Progenitor cell of endocrine pancreas (in vitro differentiated cells): ENCODE measurements at places on chromosomes 3 and 15.

- DNase-seq: no peak
Measured at GRCh38 chr3:178672275-178672674, 136.0 kb downstream of the KCNMB2 start.

- no peak for DNase-seq
Measured at GRCh38 chr3:169759256-169759655, 5.6 kb downstream of the TERC start.

GRCh38 chr3:159252274-159252673, 450.4 kb downstream of the MFSD1 start:
- no peak for DNase-seq

DNA sequence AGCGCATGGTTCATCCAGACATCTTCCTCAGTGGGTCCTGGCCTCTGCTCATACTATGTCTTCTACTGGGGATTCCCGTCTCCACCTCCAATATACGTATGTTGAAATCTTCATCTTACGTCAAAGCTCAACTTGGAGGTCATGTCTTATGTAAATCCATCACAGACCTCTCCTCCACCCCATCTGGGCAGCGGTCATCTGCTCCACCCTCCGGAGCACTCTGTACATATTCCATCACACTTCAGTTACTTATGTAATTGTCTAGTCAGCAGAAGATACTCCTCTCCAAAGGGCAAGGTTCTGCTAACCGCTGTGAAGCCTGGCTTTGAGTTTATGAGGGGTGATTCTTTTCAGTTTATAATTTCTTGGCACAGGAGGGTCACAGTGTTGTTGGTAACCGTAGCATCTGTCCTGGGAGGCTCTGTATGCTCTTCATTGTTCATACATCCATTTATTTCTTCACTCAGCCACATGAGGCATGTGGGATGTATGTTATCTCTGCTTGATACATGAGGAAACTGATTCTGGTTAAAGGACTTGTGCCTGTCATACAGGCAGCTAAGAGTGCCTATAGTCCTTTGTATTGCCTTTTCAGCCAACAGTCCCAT, 22.1 kb downstream of the MAP2K1 start:
- no peak for DNase-seq

GRCh38 chr3:112984485-112984884, 6.3 kb upstream of the GTPBP8 start:
- no peak for DNase-seq

DNA sequence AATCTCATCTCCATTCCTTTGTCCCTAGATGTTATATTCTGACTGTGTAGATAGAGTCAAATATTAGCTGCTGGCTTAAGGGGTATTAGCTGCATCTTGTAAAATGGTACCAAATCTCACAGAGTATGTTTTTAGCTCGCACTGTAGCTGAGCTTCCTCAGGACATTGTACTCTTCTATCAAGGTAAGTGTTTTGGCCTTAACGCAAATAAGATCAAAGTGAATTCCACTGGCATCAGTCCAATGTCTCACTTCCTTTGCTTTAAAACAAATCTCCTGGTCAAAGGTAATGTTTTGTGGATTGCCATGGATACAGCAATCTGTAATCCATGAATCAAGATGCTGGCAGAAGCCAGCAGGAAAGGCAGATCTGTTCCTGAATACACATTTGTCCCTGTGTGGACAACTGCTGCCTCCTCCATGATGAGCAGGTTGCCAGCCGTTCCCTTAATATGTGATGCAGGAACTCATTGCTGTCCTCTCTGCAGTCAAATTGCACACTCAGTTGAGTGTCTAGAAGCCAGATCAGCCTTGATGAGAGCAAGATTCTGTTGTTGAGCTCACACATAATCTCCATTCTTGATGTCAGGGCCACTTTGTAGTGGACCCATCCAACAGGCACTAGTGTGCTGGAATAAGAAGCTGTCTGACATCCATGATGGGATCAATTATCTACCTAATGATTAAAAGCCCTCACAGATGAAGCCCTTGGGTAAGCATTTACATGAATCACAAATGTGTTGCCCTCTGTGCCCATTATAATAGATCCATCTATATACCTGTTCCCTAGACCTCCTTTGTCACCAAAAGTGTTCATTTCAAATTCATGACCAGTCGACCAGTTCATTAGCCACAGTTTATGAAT, 96.6 kb upstream of the AGTR1 start:
- DNase-seq: no peak

- DNase-seq: no peak
Measured at GRCh38 chr15:97875513-97876280, 84.8 kb upstream of the ARRDC4 start.

- DNase-seq: no peak
Measured at GRCh38 chr15:26294059-26294689, 431.0 kb upstream of the ATP10A start.

- DNase-seq: no peak
Measured at GRCh38 chr3:55013145-55013925, 85.5 kb upstream of the LRTM1 start.

DNA sequence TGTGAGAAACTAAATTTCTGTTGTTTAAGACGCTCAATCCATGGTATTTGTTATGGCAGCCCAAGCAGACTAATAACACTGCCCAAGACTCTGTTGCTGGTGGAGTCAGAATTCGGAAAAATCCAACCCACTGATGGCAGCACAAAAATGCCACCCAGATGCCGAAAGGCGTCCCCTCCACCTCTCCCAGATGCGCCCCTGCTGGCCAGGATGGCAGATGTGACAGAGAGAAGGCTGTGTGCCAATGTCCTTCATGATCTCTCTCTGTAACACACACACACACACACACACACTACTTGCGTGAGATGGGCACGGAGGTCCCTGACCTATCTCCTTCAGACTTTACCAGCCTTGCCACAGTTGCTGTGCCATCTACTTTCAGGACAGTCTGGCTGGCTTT, 10.9 kb upstream of the LYSMD4 start:
- no peak for DNase-seq

DNA sequence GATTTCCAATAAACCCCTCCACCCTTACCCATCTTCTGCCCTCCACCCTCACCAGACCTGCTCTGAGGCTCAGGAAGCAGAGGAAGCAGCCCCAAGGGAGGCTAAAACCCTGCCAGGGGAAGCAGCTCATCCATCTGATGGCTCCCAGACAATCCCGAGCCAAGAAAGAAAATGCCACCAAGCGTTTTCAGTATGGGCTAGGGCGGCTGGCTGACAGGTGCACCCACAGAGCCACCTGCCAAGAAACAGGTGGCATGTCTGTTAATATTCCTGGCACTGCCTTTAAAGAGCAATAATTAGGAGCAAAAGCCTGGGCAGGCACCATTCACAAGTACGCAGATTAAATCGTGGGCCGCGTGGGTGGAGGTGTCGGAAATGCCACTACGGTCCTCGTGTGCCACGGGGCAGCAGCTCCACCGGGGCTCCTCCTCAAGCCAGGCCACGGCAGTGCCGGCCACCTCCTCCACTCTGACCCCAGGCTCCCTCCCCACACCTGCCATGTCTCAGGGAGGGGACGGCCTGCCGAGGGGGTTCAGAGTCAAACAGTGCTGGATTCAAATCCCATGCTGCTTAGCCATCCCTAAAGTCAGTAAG, 23.9 kb upstream of the GRIP2 start:
- DNase-seq: no peak

GRCh38 chr3:68793759-68794701, 138.3 kb downstream of the TAFA4 start:
- DNase-seq: no peak

- no peak for DNase-seq
Measured at GRCh38 chr3:149459491-149460059, 14.9 kb upstream of the TM4SF4 start.

GRCh38 chr3:114831861-114832260, 315.2 kb downstream of the ZBTB20 start:
- no peak for DNase-seq

DNA sequence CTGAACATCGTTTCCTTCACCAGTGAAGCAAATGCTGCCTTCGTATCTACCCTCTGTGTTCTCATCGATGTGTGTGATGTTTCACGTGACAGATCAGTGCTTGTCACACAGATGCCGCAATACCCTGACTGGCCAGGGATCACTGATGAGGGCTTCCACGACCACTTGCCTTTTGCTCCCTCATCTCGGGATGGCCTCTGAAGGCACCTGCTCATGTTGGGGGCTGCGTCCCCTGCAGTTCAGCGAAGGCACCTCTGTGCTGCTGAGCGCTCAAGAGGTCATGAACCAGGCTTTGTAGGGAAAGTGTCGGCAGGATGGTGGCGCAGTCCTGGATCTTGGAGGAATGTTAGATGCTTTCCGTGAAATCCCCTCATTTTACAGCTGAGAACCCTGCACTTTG, 79.2 kb upstream of the KLF13 start:
- no peak for DNase-seq

DNA sequence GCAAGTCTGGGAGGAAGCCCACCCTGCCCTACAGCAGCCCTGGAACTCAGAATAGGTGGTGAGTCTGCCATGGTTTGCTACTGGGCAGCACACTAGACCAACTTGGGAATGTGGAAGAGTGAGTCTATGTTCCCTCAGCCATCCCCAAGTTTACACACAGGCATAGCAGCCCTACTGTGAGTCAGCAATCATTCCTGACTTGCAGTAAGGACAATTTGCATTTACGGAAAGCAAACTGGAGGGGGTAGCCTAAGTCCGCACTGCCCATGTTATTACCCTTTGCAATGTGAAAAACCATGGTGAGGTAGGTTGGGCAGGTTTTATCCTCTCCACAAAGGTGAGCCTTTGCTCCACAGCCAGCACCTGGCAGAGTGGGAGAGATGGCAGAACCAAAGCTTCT, 4.6 kb downstream of the TCTA start:
- no peak for DNase-seq

- DNase-seq: no peak
Measured at GRCh38 chr3:184366619-184367289, 5.2 kb downstream of the POLR2H start.

- DNase-seq: no peak
Measured at GRCh38 chr3:168808596-168808995, 712.9 kb upstream of the GOLIM4 start.

GRCh38 chr3:68515237-68515636, 417.1 kb downstream of the TAFA4 start:
- DNase-seq: no peak

DNA sequence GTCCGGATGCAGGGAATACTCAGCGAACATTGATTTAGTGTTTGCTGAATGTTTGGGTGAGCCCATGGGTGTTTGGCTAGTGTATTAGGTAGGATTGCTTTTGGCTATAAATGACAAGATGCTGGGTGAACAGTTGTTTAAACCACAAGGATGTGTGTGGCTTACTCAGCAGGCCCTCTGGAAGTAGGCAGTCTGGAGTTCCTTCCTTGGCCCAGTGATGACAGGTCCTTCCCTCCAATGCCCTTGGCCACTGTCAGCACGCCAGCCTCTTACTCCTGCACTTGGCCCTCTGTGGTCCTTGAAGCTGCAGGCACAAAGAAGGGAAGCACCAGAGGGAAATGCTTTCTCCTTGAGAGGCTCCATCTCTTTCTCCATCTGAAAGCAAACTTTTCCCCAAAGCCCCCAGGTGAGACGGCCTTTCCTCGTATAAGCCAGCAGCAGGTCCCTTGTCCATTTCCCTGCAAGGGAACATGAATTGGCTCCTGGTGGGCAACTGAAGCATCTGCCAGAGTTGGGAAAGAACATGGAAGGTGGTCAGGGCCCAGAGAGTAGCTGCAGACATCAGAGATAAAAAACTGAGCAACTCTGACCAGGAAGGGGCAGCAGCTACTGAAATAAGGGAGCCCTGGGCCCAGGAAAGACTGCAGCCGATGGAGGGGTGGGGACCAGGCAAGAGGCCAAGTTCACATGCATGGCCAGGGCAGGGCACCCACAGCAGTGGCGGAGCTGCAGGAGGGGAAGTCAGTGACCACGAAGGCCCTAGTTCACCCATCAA, 105.0 kb downstream of the TPRA1 start:
- peak; percentile 4 for DNase-seq

DNA sequence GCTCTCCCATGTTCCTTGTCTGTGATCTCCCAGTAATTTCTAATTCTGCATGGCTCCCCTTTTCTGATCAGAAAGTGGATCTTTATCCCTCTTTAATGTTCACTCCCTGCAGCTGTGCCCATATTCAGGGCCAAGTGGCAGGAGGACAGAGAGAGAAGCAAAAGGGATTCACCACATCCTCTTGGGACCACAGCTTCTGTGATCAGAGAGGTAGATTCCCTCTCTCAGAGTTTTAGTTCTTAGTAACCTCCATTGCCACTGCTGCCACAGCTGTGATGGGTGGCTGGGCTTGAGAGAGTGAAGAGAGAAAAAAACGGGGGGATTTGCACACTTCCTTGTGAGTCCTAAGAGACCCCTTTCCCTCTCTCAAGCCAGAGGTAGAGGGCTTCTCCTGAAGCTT, 49.2 kb downstream of the GLCE start:
- DNase-seq: no peak

GRCh38 chr3:140571836-140572235, 106.0 kb upstream of the TRIM42 start:
- no peak for DNase-seq

DNA sequence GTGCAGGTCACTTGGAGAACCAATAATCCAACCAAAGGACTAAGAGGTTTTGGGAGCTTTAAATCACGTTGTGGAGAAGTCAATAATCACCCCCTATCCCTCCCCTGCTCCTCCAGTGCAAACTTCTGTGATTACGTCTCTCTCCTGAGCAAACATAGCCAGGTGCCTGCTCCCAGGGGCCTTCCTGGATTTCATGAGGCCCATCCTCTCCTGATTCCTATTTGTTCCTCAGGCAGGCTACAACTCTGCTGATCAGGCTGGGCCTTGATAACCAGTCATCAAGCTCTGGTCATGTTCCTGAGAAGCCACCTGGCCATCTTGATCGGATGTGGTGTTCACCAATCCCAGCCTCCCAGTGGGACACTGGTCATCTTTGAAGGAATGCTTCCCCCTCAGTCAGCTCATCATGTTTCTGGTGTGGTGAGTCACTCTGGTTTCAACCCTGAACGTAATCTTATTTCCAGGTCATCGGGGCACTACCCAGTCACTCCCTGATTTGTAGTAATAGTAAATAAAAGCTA, 2.9 kb upstream of the ZNF710 start:
- DNase-seq: peak; percentile 28

DNA sequence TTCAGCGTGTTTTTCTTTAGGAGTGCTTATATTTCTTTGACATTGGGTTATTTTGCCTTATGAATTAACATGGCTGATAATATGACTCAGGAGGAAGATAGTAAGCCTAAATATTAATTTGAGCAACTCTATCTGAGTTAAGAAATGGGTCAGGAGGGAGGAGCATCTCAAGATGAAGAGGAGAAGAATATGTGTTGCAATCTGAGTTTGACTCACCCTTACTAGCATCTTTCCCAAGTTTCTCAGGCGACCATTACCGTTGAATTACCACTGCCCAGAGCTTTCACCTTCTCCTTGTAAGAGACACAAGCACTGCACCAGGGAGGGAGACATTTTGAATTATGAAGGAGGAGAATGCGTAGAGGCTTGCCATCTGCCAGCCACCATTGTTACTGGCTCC, 138.3 kb upstream of the MYRIP start:
- no peak for DNase-seq

DNA sequence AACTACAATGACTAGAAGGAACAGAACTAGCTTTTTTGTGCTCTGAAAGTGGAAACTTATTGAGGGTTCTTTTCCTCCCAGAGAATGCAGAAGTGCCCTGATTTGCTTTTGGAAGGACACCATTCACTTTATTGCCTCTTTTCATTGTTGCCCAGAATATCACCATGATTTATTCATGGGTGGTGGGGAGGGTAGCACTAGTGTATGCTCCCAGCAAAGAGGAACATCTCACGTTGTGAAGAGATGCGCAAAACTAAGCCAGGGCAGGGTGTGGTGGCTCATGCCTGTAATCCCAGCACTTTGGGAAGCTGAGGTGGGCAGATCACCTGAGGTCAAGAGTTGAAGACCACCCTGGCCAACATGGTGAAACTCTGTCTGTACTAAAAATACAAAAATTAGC, 31.4 kb downstream of the FLNB start:
- DNase-seq: no peak

GRCh38 chr3:195214381-195214780, 56.6 kb downstream of the XXYLT1 start:
- DNase-seq: no peak
